ENCODE measurements at places on chromosomes 5 and 9. TPM values are rescaled to one million over a fixed set of nuclear protein-coding genes. Genes with fewer than 3 reads are reported as not detected.

The AMBP gene
- not detected for total RNA-seq

The KIF4B gene
- not detected for total RNA-seq

The FIBCD1 gene
- not detected for total RNA-seq

The ADAMTS13 gene
- 1.5 TPM for total RNA-seq

The TRIM36 gene
- 0.04 TPM for total RNA-seq

The FYB1 gene
- total RNA-seq, result 74.1 TPM

GRCh38 chr5:56352808-56353590, 119.9 kb upstream of the ANKRD55 start:
- no peak overlapping the region for H3K4me3 ChIP-seq
- peak overlapping the region; percentile 84 for H3K27ac ChIP-seq
- peaks cover 42% of the 10 kb centered on the region for H3K4me1 ChIP-seq
- no peaks in the 10 kb centered on the region for H3K27me3 ChIP-seq
- H3K36me3 ChIP-seq, result no peaks in the 10 kb centered on the region

DNA sequence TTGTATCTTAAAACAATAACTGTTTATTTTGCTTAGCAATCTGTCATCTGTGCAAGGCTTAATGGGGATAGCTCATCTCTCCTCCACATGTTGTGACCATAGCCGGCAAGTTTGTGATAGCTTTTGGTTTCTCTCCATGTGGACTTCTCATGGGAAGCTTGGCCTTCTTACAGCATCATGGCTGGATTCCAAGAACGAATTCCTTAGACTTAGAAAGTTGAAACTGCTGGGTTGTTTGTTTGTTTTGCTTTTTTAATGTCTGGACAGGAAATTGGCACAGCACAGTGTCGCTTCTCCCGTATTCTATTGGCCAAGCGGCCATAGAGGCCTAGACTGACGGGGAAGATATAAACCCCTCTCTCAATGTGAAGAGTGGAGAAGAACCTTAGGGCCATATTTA, 61.0 kb upstream of the PRDM9 start:
- H3K4me1 ChIP-seq, result no peaks in the 10 kb centered on the region
- no peaks in the 10 kb centered on the region for H3K27me3 ChIP-seq
- H3K36me3 ChIP-seq, result no peaks in the 10 kb centered on the region
- no peak for DNase-seq

- DNase-seq, result no peak
- H3K27ac ChIP-seq, result no peak overlapping the region
- H3K4me1 ChIP-seq, result no peaks in the 10 kb centered on the region
These were observed 11.2 kb upstream of the TRIO start for GRCh38 chr5:14131855-14132503.

GRCh38 chr9:132020272-132020671, 59.4 kb downstream of the MED27 start:
- H3K4me1 ChIP-seq, result peaks cover 9% of the 10 kb centered on the region
- H3K36me3 ChIP-seq, result no peaks in the 10 kb centered on the region
- H3K4me3 ChIP-seq, result no peak overlapping the region
- H3K27ac ChIP-seq, result no peak overlapping the region

GRCh38 chr9:105385381-105385985, 62.4 kb upstream of the FSD1L start:
- peaks cover 8% of the 10 kb centered on the region for H3K4me1 ChIP-seq
- peak overlapping the region; percentile 79 for H3K4me3 ChIP-seq
- H3K27me3 ChIP-seq, result no peaks in the 10 kb centered on the region
- H3K27ac ChIP-seq, result peak overlapping the region; percentile 75
- peak; percentile 29 for DNase-seq

DNA sequence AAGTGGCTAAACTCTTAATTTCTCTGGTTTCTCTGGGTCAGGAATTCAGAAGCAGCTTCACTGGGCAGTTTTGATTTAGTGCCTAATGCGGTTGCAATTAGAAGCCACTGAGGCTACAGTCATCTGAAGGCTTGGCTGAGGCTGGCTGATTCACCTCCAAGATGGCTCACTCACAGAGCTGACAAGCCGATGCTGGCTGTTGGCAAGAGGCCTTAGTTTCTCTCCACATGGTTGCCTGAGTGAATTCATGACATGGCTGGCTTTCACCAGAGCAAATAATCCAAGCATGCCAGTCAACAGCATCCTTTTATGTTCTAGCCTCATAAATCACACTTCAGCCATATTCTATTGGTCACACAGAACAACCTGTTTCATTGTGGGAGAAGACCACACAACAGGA, 2.8 kb upstream of the CDK7 start:
- no peak for DNase-seq
- peaks cover 10% of the 10 kb centered on the region for H3K4me1 ChIP-seq
- H3K36me3 ChIP-seq, result peaks cover 2% of the 10 kb centered on the region
- no peaks in the 10 kb centered on the region for H3K27me3 ChIP-seq
- H3K4me3 ChIP-seq, result no peak overlapping the region
- H3K27ac ChIP-seq, result no peak overlapping the region

All from activated naive CD8-positive, alpha-beta T cell treated with anti-CD3 and anti-CD28 coated beads for 36 hours (primary cell).